ENCODE measurements at places on chromosomes 3 and 15.

DNA sequence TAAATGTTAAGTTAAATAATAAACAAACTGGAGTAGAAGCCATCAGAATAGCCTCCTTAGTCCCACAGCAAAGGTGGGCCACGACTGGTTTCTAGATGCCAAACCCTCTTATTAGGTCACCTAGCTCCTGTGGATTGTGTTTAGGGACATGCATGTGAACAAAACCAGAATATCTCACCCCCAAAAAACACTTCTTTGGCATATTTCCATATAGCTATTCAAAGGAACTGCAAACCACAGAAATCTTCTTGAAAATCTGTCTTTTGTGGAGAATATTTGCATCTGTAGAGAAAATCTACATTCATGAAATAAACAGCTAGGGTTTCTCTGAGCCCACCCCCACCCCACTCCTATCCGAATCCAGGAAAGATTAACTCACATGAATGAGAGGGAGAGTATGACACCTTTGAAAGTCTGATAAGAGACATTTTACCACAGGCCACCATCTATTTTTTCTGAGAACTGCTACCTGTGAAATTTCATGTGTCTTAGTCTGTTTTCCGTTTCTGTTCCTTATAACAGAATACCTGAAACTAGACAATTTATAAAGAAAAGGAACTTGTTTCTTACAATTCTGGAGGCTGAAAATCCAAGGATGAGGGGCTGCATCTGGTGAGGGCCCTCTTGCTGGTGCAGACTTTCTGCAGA, 159.4 kb downstream of the NEK10 start:
- no peak for DNase-seq

- no peak for DNase-seq
Measured at GRCh38 chr3:11283139-11283475, 10.9 kb downstream of the ATG7 start.

DNA sequence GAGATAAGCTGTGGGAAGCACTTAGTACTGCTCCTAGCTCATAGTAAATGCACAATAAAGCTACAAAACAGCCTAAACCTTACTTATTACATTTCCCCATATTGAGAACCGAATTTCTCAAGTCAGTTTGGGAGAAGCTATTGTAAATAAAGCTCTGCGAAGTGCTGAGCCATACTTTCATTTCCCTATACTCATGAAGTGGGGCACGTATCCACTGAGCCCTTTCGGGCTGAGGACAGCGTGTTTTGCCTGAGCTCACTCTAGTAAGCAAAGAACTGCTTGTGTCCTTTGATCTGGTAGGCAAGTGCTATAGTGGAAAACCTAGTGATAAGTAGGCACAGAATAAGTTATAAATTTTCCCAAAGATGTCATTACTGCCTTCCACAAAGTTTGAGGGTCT, 165.0 kb downstream of the RSL24D1 start:
- no peak for DNase-seq

GRCh38 chr15:39511000-39511915, 69.6 kb upstream of the THBS1 start:
- DNase-seq: no peak

- DNase-seq: no peak
Measured at GRCh38 chr15:34109797-34110663, 8.1 kb downstream of the PGBD4 start.

- DNase-seq: no peak
Measured at GRCh38 chr3:113436809-113437208, 4.5 kb downstream of the CFAP44 start.

DNA sequence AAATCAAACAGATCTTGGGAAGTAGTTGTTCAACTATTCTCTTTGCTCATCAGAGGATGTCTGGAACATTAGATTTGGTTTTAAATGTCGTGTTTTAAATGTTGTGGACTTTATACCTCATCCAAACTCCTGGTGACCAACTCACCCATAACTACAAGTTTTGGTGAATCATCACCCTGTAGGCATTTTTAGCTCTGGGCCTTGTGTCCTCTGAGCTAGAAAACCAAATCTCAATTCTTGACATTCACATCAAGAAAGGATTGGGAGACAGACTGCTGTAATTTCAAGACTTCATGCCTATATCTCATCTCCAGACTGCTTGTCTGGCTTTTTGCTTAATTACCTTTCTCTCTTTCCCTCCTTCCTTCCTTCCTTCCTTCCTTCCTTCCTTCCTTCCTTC, 228.5 kb upstream of the ROBO2 start:
- no peak for DNase-seq

Data from naive thymus-derived CD8-positive, alpha-beta T cell (primary cell).